Activated naive CD4-positive, alpha-beta T cell treated with anti-CD3 and anti-CD28 coated beads, Interleukin-2, amount 10 ng/mL, durations not matched to agents 5 hours and 36 hours (primary cell): ENCODE measurements at places on chromosomes 12 and 14. TPM values are rescaled to one million over a fixed set of nuclear protein-coding genes. Genes with fewer than 3 reads are reported as not detected.

SERPINA9 gene
- total RNA-seq = not detected

ANKS1B gene
- total RNA-seq = not detected

MAX gene
- 176 TPM for total RNA-seq

KLHL33 gene
- 0.13 TPM for total RNA-seq

AMHR2 gene
- total RNA-seq = not detected

KLRK1 gene
- 0.87 TPM for total RNA-seq

TAS2R42 gene
- total RNA-seq = not detected

ADAMTS20 gene
- not detected for total RNA-seq

C2CD5 gene
- 57.9 TPM for total RNA-seq

SDR9C7 gene
- total RNA-seq = not detected

TEX52 gene
- not detected for total RNA-seq

WSCD2 gene
- total RNA-seq = not detected

TMEM119 gene
- total RNA-seq = 0.63 TPM

NFATC4 gene
- total RNA-seq = not detected

CAPRIN2 gene
- total RNA-seq = 12.5 TPM

TMEM121 gene
- 7.0 TPM for total RNA-seq

IFNG-AS1 gene
- 0.71 TPM for total RNA-seq

KCNC2 gene
- total RNA-seq = not detected

GATC gene
- total RNA-seq = 31.4 TPM

UNC119B gene
- total RNA-seq = 22.0 TPM

SRSF5 gene
- 434 TPM for total RNA-seq

MRPL42 gene
- total RNA-seq = 57.2 TPM

SLC7A8 gene
- 0.40 TPM for total RNA-seq

RNASE12 gene
- total RNA-seq = not detected

ESRRB gene
- 0.10 TPM for total RNA-seq

RIMBP2 gene
- total RNA-seq = not detected

PRPH gene
- not detected for total RNA-seq

ALG10 gene
- 14.8 TPM for total RNA-seq

INHBC gene
- total RNA-seq = not detected

RPGRIP1 gene
- not detected for total RNA-seq

LMNTD1 gene
- total RNA-seq = not detected

FIGNL2 gene
- 0.26 TPM for total RNA-seq

BCL11B gene
- 106 TPM for total RNA-seq

SIX6 gene
- total RNA-seq = not detected

HHIPL1 gene
- total RNA-seq = not detected

PLXNC1 gene
- total RNA-seq = 41.9 TPM

CBLN3 gene
- total RNA-seq = 6.6 TPM

HSPB8 gene
- not detected for total RNA-seq

KCNH5 gene
- not detected for total RNA-seq

SLCO1C1 gene
- total RNA-seq = not detected

ZFHX2 gene
- 0.93 TPM for total RNA-seq

TAMALIN gene
- total RNA-seq = 19.3 TPM

SPIC gene
- total RNA-seq = not detected

GPR132 gene
- total RNA-seq = 45.0 TPM

NOXRED1 gene
- 0.58 TPM for total RNA-seq

PRIMA1 gene
- total RNA-seq = not detected

AQP6 gene
- not detected for total RNA-seq

BDKRB1 gene
- not detected for total RNA-seq
